Progenitor cell of endocrine pancreas (in vitro differentiated cells): ENCODE measurements at places on chromosomes 11 and 22. TPM values are rescaled to one million over a fixed set of nuclear protein-coding genes. Genes with fewer than 3 reads are reported as not detected.

PNPLA3 gene
- 11.4 and 12.2 TPM in 2 replicates for total RNA-seq

UBE2L6 gene
- total RNA-seq: 30.6 and 34.3 TPM in 2 replicates

NXPE4 gene
- not detected in 2 replicates for total RNA-seq

SMIM35 gene
- total RNA-seq: not detected in 2 replicates

BTBD18 gene
- total RNA-seq: not detected in 2 replicates

SRPRA gene
- total RNA-seq: 79.2 and 80.9 TPM in 2 replicates

GRCh38 chr22:46598737-46599424 is 21.3 kb upstream of the GRAMD4 start:
- DNase-seq: no peak

- no peak for DNase-seq
Observed at GRCh38 chr11:27216270-27217149, 146.5 kb downstream of the CCDC34 start.

- no peak for DNase-seq
Observed at GRCh38 chr11:24131698-24132097, 365.2 kb upstream of the LUZP2 start.

DNA sequence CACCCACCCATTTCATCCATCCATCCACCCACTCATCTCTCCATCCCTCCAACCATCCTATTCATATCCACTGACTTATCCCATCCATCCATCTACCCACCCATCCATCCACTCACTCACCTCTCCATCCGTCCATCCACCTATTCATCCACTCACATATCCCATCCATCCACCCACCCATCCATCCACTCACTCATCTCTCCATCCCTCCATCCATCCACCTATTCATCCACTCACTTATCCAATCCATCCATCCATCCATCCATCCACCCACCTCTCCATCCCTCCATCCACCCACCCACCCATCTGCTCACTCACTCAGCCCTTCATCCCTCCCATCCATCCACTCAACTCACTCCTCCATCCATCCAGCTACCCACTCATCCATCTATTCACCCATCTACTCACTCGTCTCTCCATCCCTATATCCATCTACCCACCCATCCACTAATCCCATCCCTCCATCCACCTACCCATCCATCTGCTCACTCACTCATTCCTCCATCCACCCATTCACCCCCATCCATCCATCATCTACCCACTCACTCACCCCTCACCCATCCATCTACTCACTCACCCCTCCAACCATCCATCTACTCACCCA is 36.2 kb downstream of the TRMU start:
- no peak for DNase-seq

- DNase-seq: no peak
Observed at GRCh38 chr11:45233804-45234170, 52.4 kb downstream of the SYT13 start.

DNA sequence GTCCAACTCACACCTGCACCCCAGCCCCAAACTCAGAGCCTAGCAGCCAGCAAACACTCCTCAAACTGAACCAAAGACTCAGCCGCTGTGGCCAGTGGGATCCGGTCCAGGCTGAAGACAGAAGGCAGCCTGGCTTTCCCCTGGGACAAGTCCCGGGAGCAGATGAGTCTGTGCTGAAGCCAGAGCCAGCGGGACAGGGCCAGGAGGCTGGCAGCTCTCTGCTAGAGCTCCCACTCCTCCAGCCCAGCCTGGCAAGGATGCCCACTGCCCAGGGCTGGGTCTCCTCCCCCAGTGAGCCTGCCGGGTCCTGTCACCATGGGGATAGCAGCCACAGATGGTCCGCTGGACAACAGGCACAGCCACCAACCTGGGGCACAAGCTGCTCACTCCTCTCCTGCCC is 42.9 kb upstream of the PRR5 start:
- no peak for DNase-seq

DNA sequence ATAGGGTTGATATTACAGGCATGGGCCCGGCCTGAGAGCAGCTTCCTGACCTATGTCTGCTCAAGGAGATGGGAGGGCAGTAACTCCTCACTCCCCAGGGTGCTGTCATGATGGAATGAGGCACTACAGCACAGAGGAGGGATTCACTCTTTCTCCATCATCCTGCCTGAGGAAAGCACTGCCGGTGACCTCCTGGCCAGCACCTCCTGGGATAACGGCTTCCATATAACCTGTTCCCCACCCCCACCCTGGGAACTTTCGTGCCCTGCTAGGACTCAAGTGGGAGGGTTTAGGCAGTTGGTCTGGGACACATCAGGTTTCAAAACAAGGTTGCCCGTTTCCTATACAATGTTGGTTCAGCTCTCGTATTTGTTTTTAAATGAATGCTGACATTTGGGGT is 42.7 kb upstream of the MN1 start:
- DNase-seq: no peak

DNA sequence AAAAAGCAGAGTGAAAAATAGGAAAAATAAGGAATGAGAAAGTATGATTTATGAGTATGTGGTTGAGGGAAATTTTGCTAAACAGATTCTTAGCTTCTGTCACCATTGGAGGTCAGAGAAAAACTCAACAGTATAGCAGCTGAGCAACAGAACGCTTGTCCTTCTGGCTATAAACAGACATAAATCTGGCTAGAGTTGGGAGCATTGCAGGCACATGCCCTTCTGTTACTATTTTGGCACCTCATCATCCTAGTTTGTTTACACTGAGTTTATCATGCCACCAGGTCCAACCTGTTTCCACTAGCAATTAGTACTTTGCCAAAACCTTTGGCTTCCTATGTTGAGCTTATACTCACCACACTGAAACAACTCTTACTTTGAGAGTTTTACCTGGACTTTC is 6.9 kb downstream of the UBE4A start:
- DNase-seq: no peak

DNA sequence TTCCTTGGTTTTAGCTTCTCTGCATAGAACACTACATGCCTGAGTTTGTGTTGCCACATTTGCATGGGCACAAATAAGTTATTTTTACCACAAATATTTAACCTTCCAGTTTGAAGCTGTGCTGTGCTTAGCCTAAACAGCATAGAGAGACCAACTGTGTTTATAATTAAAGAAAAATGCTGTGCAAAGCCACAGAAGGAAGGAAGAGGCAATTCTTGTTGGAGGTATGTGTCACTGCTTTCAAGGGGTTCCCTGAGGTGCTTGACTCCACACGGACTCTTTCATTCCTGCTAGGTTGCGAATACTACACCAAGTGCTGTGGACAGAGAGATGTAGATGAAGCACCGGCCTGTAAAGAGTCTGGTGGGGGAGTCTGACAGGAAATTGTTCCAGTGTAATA is 47.6 kb upstream of the OLFML1 start:
- DNase-seq: no peak

GRCh38 chr11:67999704-68000103 is 4.2 kb downstream of the UNC93B1 start:
- no peak for DNase-seq

- no peak for DNase-seq
Observed at GRCh38 chr22:21445437-21446127, 21.6 kb upstream of the TMEM191C start.
